ACHN (cell line): ENCODE measurements at places on chromosomes 12 and 14.

GRCh38 chr14:57732463-57733285 is 133.2 kb downstream of the SLC35F4 start:
- peak; percentile 40 for DNase-seq

DNA sequence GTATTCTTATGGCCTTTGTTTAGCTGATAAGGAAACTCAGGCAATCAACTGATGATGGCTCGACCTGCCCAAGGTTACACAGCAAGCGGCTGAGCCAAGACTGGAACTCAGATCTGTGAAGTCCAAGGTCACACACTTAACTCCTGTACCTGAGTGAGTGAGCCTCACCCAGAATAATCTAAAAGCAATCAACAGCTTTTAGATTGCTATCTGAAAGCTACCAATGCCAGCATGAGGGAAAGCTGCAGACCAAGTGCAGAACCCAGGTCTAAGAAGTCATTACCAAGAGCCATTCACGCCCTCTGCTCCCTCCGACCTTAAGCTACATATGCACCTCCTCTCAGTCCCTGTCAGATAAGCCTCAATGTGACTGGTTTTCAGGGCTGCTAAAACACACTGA is 12.1 kb downstream of the APPL2 start:
- no peak for DNase-seq

DNA sequence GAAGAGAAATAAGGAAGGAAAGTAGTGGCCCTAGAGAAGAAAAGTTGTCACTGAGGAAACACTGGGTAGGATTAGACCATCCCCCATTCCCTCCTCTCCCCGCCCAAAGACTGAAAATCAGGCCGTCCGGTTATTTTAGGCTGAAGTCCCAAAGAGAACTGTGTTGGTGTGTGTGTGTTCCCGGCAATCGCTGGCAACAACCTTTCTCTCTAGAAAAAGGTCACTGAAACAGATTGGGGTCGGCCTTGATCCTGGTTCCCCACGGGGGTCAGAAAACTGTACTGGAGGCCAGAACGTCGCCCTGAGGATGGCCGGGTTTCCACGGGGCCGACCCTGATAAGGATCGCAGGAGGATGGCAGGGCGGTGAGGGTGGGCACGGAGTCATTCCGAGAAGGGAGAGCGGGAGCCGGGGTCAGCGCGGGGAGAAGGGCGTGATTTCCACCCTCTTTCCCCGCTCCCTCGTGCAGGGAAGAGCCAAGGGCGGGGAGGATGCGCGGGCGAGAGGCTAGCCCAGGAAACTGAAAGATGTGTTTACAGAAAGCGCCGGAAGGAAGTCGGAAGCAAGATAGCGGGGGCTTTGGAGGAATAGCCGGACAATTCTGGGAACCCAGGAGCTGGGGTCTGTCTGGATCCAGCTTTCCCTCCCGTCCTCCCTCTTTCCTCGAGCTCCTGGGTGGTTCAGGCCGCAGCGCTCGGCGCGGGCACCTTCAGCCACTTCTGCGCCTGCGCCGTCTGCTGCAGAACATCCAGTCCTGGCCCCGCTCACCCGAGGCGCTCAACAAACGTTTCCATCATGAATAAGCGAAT is 25.3 kb upstream of the SPTLC2 start:
- DNase-seq = no peak

- no peak for DNase-seq
Observed at GRCh38 chr14:49962621-49963020, 69.7 kb downstream of the ARF6 start.

GRCh38 chr12:5730962-5731361 is 214.1 kb downstream of the ANO2 start:
- DNase-seq = no peak

GRCh38 chr12:107356266-107356936 is 263.1 kb upstream of the CRY1 start:
- DNase-seq = peak; percentile 38

- DNase-seq = no peak
Observed at GRCh38 chr12:88720231-88720630, 140.0 kb upstream of the KITLG start.

- no peak for DNase-seq
Observed at GRCh38 chr12:12404297-12404696, 47.4 kb downstream of the BORCS5 start.

- DNase-seq = peak; percentile 89
Observed at GRCh38 chr12:66693901-66694513, 15.1 kb upstream of the GRIP1 start.

- DNase-seq = peak; percentile 38
Observed at GRCh38 chr12:131129839-131130238, 176.1 kb downstream of the ADGRD1 start.

- no peak for DNase-seq
Observed at GRCh38 chr14:76793956-76794355, 18.7 kb downstream of the ANGEL1 start.

- no peak for DNase-seq
Observed at GRCh38 chr12:98294051-98294805, 221.2 kb upstream of the TMPO start.

DNA sequence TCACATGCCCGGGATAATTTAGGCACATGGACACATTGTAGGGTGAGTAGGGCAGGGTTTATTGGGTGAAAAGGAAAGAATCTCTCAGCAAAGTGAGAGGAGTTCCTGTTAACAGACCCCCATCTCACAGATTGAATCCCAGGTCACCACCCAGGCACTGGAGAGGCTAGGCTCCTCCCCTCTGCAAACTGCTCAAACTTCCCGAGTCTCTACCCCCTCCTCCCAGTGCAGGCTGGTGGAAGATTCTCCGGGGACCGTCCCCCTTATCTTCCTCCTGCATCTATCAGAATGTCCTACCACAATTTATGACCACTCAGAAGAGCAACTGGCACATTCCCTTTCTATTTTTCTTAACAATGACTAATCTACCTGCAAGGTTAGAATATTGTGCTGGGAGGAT is 126.0 kb downstream of the NTF3 start:
- no peak for DNase-seq

GRCh38 chr12:76199808-76200207 is 115.3 kb upstream of the NAP1L1 start:
- no peak for DNase-seq

- DNase-seq = no peak
Observed at GRCh38 chr12:42166501-42166900, 21.8 kb upstream of the GXYLT1 start.

DNA sequence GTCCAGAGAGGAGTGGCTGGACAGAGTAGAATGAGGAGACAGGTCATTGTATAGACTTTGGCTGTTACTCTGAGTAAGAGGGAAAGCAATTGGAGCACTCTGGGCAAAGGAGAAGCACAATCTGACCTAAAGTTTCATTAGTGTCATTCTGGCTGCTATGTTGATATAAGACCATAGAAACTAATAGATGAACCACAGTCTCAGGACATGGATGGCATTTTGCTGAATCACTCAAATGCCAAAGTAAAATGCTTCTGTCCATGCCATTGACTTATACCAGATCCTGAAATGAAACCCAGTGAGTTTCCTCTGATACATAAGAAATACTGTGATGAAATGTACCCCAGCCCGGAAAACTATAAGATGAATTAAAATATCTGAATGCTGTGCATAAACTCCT is 65.8 kb upstream of the COCH start:
- no peak for DNase-seq
